ENCODE measurements at places on chromosomes 3 and 15. TPM values are rescaled to one million over a fixed set of nuclear protein-coding genes. Genes with fewer than 3 reads are reported as not detected.
A peak's percentile ranks its signal among the peaks of the same experiment; 100 is the strongest.

- no peaks in the 10 kb centered on the region for H3K27me3 ChIP-seq
- no peaks in the 10 kb centered on the region for H3K36me3 ChIP-seq
- no peak for DNase-seq
Observed at GRCh38 chr3:10747341-10747740, 68.7 kb upstream of the SLC6A11 start.

GRCh38 chr3:86388820-86389219, 602.1 kb downstream of the VGLL3 start:
- H3K36me3 ChIP-seq, result no peaks in the 10 kb centered on the region
- H3K27me3 ChIP-seq, result no peaks in the 10 kb centered on the region
- no peak for DNase-seq

DNA sequence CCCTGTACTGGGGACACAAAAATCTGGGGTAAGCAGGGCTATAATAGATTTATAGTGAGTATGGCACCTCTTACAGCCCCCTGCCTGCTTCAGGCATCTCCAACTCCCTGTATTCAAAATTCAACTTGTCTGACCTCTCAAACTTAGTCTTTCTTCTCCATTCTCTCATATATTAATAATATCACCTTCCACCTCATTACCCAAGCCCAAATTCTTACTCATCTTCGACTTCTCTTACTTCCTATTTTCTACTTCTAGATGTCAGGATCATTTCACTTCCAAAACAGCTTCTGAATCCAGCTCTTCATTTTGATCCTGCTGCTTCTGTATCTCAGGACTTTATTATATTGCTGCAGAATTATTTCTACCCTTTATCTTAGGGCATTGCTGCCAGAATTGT, 290.7 kb downstream of the CHST2 start:
- H3K27me3 ChIP-seq, result no peaks in the 10 kb centered on the region
- peaks cover 28% of the 10 kb centered on the region for H3K4me1 ChIP-seq
- H3K4me3 ChIP-seq, result no peak overlapping the region
- no peak for DNase-seq
- H3K36me3 ChIP-seq, result no peaks in the 10 kb centered on the region

DNA sequence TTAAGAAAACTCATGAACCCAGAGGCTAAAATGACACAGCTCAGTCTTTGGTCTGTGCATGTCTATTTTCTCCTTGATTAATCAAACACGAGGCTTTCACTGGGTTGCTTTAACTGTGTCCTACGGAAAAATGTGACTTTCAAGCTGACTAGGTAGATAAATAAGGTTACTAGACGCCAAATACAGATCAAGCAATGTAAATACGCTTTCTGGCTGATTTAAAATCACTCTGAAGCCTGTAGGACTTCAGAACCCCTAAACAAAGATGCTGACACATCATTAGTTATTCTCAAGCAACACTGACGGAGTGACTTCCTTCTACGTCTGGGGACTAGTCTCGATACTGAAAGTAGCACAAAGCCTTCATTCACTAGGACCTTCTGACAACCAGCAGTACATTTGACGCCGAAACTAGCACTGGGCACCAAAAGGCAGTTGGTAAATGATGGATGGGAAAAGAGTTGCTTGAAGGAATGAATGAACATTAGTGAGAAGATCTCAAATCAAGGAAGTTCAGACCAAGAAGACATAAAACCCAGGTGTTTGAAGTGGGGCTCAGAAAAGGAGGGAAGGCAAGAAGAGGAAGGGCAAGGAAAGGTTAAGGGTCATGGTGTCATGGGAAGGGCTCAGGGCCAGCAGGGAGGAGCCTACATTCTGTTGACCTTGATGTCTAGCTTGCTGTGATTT, 67.1 kb upstream of the CDV3 start:
- peak overlapping the region; percentile 97 for H3K27ac ChIP-seq
- no peaks in the 10 kb centered on the region for H3K27me3 ChIP-seq
- H3K4me3 ChIP-seq, result peak overlapping the region; percentile 43
- peak; percentile 93 for DNase-seq
- no peaks in the 10 kb centered on the region for H3K36me3 ChIP-seq

GRCh38 chr15:67066041-67066958, 898 bp downstream of the SMAD3 start:
- no peak for DNase-seq
- peaks cover 25% of the 10 kb centered on the region for H3K4me1 ChIP-seq
- H3K4me3 ChIP-seq, result peak overlapping the region; percentile 80
- peak overlapping the region; percentile 78 for H3K27ac ChIP-seq
- H3K27me3 ChIP-seq, result no peaks in the 10 kb centered on the region
- peaks cover 16% of the 10 kb centered on the region for H3K36me3 ChIP-seq

DNA sequence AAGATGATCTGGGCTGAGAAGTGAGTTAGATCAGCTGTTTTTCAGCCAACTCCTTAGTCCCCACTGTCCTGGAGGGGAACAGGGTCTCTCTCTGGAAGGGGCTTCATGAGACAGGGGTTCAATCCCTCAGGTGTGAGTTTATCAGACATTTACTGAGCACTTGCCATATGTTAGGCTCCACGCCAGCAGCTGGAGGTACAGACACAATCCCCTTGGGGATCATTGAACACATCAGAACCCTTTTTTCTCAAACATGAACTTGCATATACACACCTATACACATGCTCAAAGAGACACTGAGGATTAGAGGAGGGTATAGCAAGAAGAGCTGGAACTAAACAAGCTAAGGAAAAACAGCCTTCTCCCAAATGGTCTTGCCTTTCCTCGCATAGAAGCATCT, 5.5 kb upstream of the BMF start:
- H3K4me3 ChIP-seq, result no peak overlapping the region
- no peak overlapping the region for H3K27ac ChIP-seq
- H3K27me3 ChIP-seq, result no peaks in the 10 kb centered on the region
- H3K36me3 ChIP-seq, result no peaks in the 10 kb centered on the region
- DNase-seq, result no peak

GRCh38 chr15:33107950-33108349, 86.6 kb downstream of the FMN1 start:
- no peak overlapping the region for H3K4me3 ChIP-seq
- H3K4me1 ChIP-seq, result no peaks in the 10 kb centered on the region
- H3K27me3 ChIP-seq, result no peaks in the 10 kb centered on the region
- no peak for DNase-seq
- H3K27ac ChIP-seq, result no peak overlapping the region
- H3K36me3 ChIP-seq, result no peaks in the 10 kb centered on the region

GRCh38 chr15:31145271-31145911, 43.9 kb upstream of the TRPM1 start:
- H3K27me3 ChIP-seq, result no peaks in the 10 kb centered on the region
- DNase-seq, result no peak
- no peak overlapping the region for H3K27ac ChIP-seq

DNA sequence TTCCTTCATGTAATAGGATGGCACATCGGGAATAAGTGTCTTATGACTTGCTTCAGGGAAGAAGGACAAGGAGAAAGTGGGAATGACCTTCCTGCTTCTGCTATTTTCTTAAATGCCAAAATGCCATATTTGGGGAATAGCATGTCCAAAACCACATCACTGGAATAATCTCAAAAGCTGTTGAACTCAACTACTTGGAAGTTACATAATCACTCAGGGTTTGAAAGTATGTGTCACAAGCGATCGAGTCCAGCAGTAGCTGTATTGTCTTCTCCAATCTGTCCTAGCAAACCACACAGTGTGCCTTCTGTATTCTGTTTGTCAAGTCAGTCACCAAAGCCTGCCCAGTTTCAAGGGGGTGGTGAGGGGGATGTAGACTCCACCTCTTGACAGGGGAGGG, 58.3 kb upstream of the GADL1 start:
- no peaks in the 10 kb centered on the region for H3K27me3 ChIP-seq
- H3K27ac ChIP-seq, result no peak overlapping the region
- H3K36me3 ChIP-seq, result no peaks in the 10 kb centered on the region
- no peaks in the 10 kb centered on the region for H3K4me1 ChIP-seq

- H3K36me3 ChIP-seq, result no peaks in the 10 kb centered on the region
- no peak overlapping the region for H3K4me3 ChIP-seq
- no peaks in the 10 kb centered on the region for H3K4me1 ChIP-seq
- no peaks in the 10 kb centered on the region for H3K27me3 ChIP-seq
- no peak overlapping the region for H3K27ac ChIP-seq
Observed at GRCh38 chr3:79167651-79168416, 600.0 kb downstream of the ROBO1 start.

DNA sequence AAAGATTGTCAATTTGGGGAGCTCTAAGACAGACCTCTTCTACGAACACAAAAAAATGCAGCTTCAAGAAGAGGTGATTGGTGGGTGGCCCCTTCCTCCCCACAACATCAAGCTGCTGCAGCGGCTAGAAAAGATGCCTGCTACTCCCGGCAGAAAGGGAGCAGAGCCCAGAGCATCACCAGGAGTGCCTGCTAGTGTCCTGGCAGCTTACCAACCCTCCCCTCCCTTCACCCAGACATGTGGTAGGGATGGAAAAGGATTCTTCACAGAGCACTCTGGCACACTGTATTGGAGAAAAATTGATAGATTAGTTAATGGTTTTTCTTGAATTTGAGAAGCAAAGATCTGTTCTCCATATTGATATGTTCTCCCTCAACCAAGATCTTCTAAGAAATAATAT, 10.8 kb downstream of the IP6K1 start:
- no peak overlapping the region for H3K4me3 ChIP-seq
- H3K27me3 ChIP-seq, result no peaks in the 10 kb centered on the region
- DNase-seq, result no peak
- no peaks in the 10 kb centered on the region for H3K4me1 ChIP-seq
- no peak overlapping the region for H3K27ac ChIP-seq

DNA sequence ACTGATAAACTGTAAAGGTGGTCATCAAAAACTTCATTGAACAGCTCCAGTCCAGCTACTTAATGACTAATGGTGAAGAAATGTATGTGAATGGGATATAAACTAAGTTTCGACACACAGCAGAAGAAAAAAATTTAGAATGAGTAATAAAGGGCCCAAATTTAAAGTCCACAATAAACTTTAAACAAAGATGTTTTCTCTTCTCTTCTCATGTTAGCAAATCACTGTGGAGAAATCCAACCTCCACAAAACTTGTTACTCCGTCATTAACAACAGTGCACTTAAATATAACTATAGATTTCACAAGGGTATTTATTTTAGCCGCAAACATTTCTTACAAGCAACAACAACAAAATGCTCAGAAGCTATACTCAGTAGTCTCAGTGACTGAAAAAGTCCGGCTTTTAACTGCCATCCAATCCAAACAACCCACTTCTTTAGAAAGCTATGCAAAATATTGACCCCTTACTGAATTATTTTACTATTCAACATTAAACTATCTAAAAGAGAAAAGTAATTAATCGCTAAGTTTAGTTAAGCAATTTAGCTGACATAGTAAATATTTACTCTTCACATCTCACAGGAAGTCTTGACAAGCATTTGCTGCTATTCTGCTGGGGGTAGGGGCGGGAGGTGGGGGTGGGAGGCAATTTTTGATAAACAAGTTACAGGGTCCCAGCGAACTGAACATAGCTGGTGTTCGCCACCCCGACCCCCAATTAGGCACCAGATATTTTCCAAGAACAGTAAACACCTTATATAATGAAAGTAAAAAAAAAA, 2.4 kb downstream of the IGF2BP2 start:
- no peak overlapping the region for H3K27ac ChIP-seq
- H3K4me1 ChIP-seq, result no peaks in the 10 kb centered on the region
- peaks cover 12% of the 10 kb centered on the region for H3K27me3 ChIP-seq
- no peak overlapping the region for H3K4me3 ChIP-seq

GRCh38 chr3:5278666-5279065, 91.2 kb downstream of the EDEM1 start:
- no peak overlapping the region for H3K4me3 ChIP-seq
- DNase-seq, result no peak
- no peaks in the 10 kb centered on the region for H3K27me3 ChIP-seq
- no peaks in the 10 kb centered on the region for H3K4me1 ChIP-seq
- no peaks in the 10 kb centered on the region for H3K36me3 ChIP-seq

- H3K27me3 ChIP-seq, result no peaks in the 10 kb centered on the region
- no peak for DNase-seq
- H3K4me3 ChIP-seq, result no peak overlapping the region
- peaks cover 29% of the 10 kb centered on the region for H3K36me3 ChIP-seq
- H3K27ac ChIP-seq, result no peak overlapping the region
Observed at GRCh38 chr15:101055411-101055810, 136.3 kb downstream of the LRRK1 start.

- no peaks in the 10 kb centered on the region for H3K4me1 ChIP-seq
- no peak overlapping the region for H3K27ac ChIP-seq
- H3K4me3 ChIP-seq, result no peak overlapping the region
Observed at GRCh38 chr3:129992781-129993180, 18.3 kb downstream of the TRH start.

GRCh38 chr15:91067036-91067435, 33.0 kb upstream of the SV2B start:
- no peak for DNase-seq
- no peaks in the 10 kb centered on the region for H3K36me3 ChIP-seq
- no peaks in the 10 kb centered on the region for H3K4me1 ChIP-seq
- H3K4me3 ChIP-seq, result no peak overlapping the region
- H3K27ac ChIP-seq, result no peak overlapping the region

- H3K4me3 ChIP-seq, result no peak overlapping the region
- no peaks in the 10 kb centered on the region for H3K27me3 ChIP-seq
Observed at GRCh38 chr15:47607695-47608094, 109.6 kb upstream of the SEMA6D start.

- no peaks in the 10 kb centered on the region for H3K27me3 ChIP-seq
- H3K36me3 ChIP-seq, result no peaks in the 10 kb centered on the region
- no peak overlapping the region for H3K4me3 ChIP-seq
- H3K27ac ChIP-seq, result no peak overlapping the region
- no peaks in the 10 kb centered on the region for H3K4me1 ChIP-seq
Observed at GRCh38 chr3:171528102-171528501, 67.9 kb upstream of the TNIK start.

GRCh38 chr15:66734961-66735908, 33.2 kb downstream of the SMAD6 start:
- H3K27ac ChIP-seq, result no peak overlapping the region
- H3K4me3 ChIP-seq, result no peak overlapping the region
- H3K36me3 ChIP-seq, result no peaks in the 10 kb centered on the region
- no peak for DNase-seq
- H3K4me1 ChIP-seq, result no peaks in the 10 kb centered on the region
- no peaks in the 10 kb centered on the region for H3K27me3 ChIP-seq

DNA sequence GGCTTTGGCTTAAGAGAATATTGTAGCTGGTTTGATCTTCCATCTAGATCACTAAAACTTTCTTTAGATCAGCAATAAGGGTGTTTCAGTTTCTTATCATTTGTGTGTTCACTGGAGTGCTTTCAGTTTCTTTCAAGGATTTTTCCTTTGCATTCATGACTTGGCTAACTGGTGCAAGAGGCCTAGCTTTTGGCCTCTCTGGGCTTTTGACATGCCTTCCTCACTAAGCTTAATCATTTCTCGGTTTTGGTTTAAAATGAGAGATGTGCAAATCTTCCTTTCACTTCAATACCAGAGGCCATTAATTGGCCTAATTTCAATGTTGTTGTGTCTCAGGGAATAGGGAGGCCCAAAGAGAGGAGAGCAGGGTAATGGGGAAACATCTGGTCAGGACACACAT, 30.3 kb upstream of the CCNB2 start:
- H3K4me1 ChIP-seq, result peaks cover 8% of the 10 kb centered on the region
- peaks cover 13% of the 10 kb centered on the region for H3K36me3 ChIP-seq
- peak; percentile 5 for DNase-seq
- no peak overlapping the region for H3K4me3 ChIP-seq

The EXD1 gene
- not detected for polyA plus RNA-seq

The PPP2R3A gene
- 0.09 TPM for polyA plus RNA-seq

The ACOX2 gene
- not detected for polyA plus RNA-seq

The PODXL2 gene
- polyA plus RNA-seq, result 12.0 TPM

The NANOGP8 gene
- not detected for polyA plus RNA-seq

The SERPINI2 gene
- not detected for polyA plus RNA-seq

The CHL1 gene
- 0.71 TPM for polyA plus RNA-seq

The SKIL gene
- 6.5 TPM for polyA plus RNA-seq
